ENCODE measurements at places on chromosomes 3 and 15.

DNA sequence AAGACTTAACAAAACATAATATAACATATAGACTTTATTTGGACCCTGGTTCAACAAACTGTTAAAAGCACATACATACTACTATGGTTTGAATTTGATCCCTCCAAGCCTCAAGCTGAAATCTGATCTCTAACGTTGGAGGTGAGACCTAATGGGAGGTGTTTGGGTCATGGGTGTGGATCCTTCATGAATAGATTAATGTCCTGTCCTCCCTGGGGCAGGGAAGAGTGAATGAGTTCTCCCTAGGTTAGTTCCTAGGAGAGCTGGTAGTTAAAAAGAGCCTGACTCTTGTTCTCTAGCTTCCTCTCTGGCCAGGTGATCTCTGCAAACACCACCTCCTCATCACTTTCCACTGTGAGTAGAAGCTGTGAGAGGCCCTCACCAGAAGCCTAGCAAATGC is 36.4 kb downstream of the CLASP2 start:
- no peak for DNase-seq

DNA sequence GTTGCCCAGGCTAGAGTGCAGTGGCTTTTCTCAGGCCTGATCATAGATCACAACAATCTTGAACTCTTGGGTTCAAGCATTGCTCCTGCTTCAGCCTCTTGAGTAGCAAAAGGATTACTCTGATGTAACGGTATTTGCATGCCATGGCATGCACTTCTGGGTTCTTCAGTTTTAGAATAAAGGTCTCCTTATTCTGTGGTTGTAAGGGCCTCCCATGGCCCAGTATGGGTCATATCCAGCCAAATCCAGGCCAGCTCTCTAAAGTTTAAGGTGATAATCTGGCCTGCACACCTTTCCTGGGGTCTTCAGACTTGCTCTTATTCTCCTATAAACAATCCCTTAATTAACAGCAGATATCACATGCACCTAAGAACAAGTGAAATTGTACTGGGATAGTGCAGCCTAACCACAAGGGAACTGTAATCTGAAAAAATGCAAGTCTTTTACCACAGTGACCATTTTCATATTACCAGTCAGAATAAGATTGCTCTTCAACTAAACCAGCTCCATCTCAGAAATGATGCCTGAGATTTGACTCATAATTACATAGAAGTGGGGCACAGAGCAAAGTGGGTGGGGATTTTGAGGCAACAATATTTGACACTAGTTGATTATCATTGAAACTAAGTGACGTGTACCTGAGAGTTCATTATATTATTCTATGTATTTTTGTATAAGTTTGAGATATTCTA is 25.4 kb downstream of the COMMD2 start:
- no peak for DNase-seq

DNA sequence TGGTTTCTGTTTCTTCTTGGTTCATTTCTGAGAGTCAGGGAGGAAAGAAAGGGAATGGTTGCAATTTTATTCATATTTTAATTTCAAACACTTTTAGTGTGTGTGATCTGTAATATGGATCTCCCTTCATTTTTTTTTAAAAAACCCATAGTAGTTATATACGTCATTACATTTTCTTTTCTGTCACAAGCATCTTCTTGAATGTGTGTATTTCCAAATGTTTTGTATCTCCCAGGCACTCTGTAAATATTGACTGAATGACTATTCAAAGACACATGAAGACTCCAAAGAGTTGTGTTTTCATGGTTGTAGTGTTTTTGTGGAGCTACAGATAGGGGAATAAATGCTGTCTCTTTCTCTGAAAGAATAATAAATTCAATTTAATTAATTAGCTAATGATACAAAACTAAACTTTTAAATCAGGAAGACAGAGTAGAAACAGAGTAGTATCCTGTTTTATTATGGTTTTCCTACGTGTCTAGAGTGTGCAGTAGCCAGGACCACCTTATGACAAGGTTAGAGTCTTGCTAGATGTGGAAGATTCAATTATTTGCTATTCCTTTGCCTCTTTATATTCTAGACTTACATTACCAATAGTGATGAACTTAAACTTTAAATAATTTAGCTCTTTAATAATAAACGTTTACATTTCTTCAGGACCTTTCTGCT is 35.5 kb downstream of the NECTIN3 start:
- DNase-seq = no peak

DNA sequence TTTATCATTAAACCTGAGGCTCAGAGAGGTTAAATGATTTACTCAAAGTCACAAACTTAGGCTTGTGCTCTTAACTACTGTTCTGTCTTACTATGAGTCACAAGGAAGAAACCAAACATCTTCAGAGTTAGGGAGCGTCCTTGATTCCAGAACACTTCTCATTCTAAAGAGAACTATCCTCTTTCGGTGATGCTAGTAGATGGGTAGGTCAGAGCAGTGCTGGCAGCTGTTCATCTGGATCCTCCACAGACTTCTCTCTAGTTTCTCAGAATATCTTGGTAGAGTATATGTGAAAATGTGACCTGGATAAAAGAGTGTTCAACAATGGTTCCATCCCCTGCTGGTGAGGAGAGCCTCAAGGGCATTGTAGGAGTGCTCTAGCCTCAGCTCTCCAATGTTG is 3.3 kb downstream of the ARL6IP5 start:
- no peak for DNase-seq

GRCh38 chr3:4406746-4407568 is 60.1 kb downstream of the SUMF1 start:
- no peak for DNase-seq

GRCh38 chr3:53493595-53493962 is 832 bp upstream of the CACNA1D start:
- no peak for DNase-seq

- DNase-seq = no peak
Measured at GRCh38 chr15:91929509-91929908, 76.0 kb downstream of the SLCO3A1 start.

- no peak for DNase-seq
Measured at GRCh38 chr15:92510163-92510882, 116.6 kb downstream of the ST8SIA2 start.

DNA sequence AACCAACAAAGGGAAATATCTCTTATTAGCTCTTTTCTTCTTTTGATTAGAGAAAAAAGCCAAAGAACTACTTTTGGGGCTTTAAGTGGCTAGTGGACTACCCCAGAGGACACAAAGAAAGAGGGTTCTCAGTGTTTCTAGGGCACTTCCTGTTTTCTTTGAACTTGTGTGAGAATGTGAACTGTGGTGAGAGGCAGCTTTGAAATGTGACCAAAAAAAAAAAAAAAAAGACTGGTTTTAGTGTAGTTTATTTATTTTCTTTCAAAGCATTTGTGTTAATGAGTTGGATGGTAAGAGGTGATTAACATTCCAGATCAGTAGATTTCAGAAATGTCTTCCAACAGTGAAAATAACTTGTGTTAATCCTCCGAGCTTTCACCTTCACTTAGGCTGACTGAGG is 32.4 kb downstream of the SELENOT start:
- DNase-seq = no peak

GRCh38 chr15:48442011-48442410 is 110.8 kb downstream of the DUT start:
- no peak for DNase-seq

DNA sequence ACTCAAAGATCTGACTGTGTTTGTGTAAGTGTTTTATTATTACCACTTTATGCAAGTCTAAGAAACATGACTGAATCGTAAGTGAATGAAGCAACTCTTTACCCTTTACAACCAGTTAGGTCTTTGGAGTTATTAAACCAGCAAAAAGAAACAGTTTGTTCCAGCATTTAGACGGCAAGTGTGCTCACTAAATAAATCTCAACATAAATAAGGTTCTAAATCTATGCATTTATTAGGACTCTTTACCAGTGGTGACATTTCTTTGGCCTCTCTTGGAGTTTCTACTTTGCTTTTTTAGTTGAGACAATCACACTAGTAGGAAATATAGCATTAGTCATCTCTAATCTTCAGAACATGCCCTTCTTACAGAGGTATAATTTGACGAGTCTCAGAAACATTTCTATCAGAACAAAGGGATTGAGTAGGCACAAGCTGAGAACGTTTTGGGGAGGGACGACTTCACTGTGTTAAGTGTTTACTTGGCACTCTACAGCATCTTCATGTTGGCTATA is 739.9 kb upstream of the NR2F2 start:
- DNase-seq = no peak

DNA sequence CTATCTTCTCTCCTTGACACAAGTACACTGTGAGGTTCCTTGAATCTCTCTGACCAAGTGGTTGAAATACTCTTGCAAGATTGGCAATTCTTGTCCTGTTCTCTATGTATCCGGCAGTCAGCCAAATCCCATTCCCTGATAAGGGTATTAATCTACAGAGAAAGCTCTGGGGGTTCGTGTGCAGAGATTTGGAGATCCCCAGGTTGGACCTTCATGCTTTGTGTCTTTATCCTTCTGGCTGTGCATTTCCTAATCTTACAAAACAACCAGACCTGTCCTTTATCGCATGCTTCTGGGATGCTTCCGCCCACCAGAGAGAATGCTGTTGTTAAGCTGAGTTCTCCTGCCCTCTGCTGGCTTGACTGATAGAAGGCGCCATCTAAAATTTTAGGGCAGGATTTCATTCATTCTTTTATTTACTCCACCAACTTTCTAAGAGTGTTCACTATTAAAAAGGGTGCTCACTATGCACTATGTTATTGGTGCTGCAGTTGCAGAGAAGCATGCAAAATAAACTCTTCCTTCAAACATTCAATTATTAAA is 8.6 kb upstream of the SST start:
- peak; percentile 17 for DNase-seq

- DNase-seq = no peak
Measured at GRCh38 chr3:194265996-194266964, 84.8 kb downstream of the CPN2 start.

DNA sequence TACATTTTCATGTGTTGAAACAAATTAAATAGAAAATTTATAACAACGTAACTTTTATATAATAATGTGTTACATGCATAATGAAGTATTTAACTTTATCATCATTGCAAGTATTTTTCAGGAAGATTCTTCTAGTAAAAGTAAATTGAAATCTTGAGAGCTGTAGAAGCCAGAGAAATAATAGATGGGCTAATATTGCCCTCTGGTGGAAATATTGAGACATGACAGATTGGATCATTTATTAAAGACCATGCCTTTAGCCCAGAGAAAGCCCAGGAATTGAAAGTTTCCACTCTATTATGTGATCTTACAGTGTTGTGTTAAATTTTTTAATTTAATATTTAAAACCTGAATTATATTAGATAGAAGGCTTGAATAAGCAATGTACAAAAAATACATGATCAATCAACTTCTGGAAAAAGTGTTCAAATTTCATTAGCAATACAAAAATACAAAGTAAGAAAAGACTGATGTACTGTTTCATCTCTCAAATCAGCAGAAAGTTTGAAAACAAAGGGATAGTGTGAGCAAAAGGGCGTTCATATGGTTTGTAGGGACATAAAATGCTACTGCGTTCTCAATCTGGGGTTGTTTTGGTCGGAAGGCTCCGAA is 52.7 kb upstream of the SPTSSB start:
- DNase-seq = no peak

- DNase-seq = no peak
Measured at GRCh38 chr15:78715930-78716329, 74.9 kb upstream of the CHRNB4 start.

- no peak for DNase-seq
Measured at GRCh38 chr3:120497336-120497735, 46.5 kb upstream of the FSTL1 start.

DNA sequence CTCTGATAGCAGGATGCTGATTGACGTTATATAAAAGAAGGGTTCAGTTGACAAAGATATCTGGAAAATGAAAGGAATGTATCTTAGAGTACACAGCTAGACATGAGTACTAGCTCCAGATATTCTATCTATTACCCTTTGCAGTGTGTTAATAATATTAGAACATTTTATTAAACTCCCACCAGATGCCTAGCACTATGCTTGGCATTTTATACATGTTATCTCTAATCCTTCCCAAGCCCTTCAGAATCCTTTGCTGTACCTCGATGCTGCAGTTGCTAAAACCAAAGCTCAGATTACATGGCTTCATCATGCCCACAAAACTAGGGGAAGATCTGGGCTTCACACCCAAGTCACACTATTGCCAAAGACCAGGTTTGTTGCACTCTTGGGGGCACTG is 350.1 kb upstream of the AZI2 start:
- no peak for DNase-seq

DNA sequence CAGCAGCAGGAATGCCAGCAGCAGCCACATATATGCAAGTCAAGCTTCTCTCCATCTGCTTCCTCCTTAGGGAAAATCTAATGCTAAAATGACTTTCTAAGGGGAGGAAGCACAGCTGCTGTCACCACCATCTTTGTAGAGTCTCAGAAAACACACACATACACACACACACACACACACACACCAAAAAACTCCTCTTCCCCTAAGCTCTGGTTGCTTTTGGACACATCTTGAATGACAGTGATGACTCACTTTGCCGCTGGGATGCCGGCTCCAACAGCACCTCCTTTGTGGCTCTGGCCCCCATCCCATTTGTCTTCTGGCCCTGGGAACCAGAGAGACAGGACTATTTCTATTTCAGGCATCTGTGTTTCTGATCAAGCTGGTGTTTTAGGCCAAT is 124.8 kb upstream of the GOLIM4 start:
- no peak for DNase-seq

- no peak for DNase-seq
Measured at GRCh38 chr3:44969154-44969827, 6.7 kb downstream of the ZDHHC3 start.

GRCh38 chr15:101252836-101253235 is 988 bp upstream of the CHSY1 start:
- DNase-seq = no peak

- no peak for DNase-seq
Measured at GRCh38 chr3:177603148-177603603, 405.9 kb upstream of the TBL1XR1 start.

DNA sequence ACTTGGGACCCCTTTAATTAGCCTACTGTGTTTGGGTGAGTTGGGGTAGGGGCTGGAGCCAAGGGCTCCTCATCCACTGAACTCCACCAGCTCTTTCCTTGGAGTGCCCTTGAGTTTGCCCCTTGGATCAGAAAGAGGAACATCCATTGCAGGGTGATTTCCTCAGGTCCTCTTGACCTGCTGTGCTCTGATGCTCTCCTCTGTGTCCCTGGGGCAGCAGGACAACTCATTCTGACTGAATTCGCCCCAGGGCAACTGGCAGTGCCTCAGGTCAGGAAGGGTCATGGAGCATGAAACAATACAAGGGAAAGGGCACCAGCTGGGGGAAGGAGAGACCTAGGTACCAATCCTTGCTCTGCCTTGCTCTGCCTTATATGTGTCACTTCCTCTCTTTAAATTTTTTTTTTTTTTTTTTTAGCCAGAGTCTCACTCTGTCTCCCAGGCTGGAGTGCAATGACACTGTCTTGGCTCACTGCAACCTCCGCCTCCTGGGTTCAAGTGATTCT is 47.8 kb downstream of the BSN start:
- no peak for DNase-seq

DNA sequence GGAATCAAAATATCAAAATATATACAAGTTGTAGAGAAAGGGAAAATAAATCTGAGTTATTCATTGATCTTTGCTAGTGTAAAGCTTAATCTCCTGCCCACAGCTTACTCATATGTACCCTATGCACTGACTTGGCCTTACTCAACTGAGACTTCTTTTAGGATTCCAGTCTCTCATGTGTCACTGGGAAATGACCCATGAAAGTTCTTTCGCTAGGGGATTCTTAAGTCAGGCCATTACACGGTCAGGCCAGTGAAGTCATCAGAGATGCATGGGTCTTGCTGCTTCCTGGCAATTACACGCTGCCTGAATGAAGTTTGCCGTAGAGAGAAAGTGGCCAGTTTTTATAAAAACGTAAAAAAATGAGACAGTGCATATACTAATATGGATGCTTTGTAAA is 20.7 kb upstream of the LPP start:
- no peak for DNase-seq

GRCh38 chr3:13537909-13538296 is 11.0 kb upstream of the FBLN2 start:
- no peak for DNase-seq

Measured in activated T-cell treated with anti-CD3 and anti-CD28 coated beads for 48 hours (primary cell).